Thoracic aorta (tissue), 2 donors: ENCODE measurements at places on chromosomes 12 and 14.

DNA sequence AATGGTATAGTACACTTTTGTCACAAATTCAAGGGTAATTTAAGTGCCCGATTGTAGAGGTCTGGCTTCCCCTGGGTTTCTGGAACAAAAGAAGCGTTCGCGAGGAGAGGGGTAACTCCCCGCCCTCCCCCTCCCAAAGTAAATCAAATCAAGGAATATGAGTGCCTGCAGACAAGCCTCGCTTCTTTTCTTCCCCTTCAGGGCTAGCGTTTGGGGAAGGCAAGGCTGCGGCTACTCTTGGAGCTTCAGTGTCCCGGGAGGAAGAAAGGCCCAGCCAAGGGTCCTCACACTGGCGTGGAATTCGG lies 456 bp upstream of the TMPO start:
- no peak for DNase-seq

DNA sequence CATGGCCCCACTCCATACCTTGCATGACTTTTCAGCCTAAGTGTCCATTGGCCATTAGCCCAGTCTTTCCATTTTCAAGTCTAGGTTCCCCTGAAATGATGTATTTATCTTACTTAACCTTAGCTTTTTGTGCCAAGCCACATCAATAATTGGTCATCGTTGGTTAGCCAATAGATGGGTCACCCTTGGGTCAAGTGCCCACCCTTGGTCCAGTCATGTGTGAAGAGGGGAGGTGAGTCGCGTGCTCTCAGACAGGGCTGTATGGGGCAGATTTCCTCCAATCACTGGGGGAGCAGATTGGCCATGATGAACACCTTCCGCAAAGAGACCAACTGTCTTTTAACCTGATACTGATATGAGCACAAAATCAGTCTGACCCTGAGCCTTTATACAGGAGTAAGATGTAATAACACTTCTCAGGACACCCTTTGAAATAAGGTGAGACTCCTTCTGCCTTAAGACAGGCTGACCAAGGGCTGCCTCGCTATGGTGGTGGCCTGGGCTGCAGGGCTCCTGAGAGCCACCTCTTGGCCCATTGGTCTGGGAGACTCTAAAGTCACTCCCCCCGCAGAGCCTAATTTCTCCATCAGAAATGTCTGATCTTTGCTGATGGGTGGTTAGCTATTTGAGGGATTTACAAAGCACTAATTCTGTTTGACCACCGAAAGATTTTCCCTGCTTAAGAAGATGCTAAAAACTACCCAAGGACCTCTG lies 143.2 kb downstream of the ZFP36L1 start:
- DNase-seq = no peak

DNA sequence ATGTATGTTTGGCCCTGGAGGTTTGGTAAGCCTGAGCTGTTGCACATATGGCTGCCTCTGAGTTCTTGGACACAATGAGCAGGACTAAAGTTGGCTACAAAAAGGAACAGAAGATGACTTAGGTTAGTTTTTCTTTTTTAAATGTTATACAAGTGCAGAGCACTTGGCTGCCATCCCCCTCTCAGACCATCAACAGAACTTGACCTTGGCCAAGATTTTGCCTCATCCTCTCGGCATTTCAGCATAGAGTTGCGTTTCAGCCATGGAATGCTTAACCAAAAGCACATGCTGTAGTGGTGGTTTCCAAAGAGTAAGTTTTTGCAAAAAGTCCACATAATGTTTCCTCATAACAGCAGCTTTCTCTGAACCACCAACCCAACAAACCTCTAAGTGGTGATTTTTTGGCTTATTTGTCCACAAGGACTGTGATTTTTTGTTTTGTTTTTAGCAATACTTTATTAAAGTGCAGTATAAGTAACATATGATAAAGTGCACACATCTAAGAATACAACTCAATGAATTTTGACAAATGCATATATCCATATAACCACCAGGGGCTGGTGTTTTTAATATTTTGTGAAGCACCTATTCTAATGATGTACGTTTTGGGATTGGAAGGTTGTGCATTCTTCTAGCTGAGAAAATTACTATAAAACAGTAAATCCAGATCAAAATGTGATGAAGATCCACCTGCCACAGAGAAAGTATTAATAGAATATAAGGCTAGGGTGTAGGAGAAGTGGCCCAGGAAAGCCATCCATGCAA lies 12.1 kb upstream of the GALNT16 start:
- no peak for DNase-seq

DNA sequence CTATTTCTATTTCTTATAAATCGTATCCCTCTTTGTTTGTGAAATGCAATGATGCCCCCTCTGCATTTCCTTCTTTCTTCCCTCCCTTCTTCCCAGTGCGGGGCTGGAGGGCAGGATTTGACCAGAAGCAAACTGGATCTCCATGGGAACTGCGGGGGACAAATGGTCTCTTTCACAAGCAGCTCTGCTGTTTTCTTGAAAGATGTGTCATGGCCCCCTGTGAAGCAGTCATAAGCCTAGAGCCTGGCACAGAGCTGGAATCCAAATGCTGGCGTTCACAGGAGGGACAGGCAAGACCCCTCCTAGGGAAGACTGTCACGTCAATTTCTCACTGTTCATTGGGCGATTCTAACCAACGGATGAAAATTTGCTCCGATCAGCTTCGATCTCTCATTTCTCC lies 203.5 kb upstream of the NOS1 start:
- no peak for DNase-seq

DNA sequence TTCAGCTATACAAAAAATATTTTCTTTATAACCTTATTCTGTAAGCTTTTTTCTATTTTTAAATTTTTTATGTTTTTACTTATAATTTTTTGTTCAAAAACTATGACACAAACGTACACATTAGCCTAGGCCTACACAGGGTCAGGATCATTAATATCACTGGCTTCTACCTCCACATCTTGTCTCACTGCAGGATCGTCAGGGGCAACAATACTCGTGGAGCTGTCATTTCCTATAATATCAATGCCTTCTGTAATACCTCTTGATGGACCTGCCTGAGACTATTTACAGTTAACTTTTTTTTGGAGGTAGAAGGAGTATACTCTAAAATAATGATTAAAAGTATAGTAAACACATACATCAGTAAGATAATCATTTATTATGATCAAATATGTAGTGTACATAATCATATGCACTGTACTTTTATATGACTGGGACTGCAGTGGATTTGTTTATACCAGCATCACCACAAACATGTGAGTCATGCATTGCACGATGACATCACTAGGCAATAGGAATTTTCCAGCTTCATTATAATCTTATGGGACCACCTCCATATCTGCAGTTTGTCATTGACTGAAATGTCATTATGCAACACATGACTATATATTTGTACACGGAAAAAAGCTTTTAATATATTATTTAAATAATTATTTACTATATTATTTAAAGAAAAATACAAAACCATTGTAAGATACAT lies 18.5 kb upstream of the PMCH start:
- DNase-seq = no peak

DNA sequence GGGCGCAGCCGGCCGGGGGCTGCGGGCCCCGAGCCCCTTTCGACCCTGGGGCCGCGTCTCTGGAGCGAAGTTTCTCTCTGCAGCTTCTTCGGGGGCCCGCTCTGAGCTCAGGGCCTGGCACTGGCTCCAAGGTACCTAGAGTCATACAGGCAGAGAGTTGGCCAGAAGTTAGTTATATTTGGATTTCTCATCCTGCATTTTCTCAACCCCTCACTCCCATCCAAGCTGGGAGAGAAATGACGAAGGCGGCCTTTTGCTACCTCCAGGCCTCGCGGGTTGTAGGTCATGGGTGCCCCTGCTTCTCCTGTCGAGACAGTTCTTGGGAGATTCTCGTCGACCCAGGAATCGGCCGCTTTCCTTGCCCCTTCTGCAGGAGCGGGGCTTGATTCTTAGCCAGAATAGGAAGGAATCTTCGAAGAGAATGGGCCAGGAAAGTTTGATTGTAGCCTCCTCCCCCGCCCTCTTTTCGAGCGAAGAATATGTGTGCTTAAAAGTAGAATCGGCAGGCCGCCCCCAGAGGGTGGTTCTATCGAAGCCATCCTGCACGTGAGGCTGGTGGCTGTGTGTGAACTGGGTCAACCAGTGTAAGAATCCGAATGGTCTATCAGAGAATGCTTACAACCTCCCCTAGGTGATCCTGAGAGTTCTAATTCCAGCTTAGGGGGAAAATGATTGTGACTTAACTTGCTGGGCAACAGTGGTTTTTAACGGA lies 785 bp downstream of the MLEC start:
- no peak for DNase-seq

DNA sequence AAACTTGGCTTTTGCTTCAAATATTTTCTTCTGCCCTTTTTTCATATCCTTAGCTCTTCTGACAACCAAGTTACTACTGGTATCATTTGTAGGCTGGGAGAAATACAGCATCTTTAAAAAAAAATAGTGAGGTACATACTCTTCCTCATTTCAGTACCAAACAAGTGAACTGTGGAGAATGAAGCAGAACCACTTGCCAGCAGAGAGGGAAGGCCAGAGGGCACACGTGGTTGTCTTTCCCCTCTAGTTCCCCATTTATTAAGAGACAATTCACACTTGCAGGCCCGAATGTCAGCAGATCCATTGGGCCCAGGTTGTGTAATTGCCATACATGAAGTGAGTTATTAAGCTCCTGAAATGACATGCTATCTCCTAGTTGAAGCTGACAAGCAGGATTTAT lies 3.2 kb downstream of the SUSD6 start:
- no peak for DNase-seq

DNA sequence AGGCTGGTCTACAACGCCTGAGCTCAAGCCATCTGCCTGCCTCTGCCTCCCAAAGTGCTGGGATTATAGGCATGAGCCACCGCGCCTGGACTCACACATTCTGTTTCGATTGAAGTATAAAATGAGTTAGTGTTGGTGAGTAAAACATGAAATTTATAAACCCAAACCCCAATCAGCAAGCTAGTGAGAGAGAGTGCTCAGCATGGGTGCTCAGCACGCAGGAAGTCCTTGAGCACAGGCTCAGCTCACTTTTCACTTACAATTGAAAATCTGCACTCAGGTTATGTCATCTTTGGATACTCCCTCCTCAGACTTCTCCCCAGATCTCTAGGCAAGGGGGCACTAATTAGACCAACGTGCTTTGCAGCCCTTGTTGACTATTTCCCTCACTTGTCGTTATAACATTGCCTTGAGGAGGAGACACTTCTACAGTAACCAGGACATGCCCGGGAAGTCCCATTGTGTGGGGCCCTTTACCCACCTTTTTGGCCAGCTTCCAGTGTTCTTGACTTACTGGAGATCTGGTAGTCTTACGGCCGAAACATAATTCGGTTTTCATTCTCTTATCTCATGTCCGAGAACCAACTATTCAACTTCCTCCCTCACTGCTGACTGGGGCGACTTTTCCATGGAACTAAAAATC lies 68.5 kb upstream of the AMN1 start:
- no peak for DNase-seq

DNA sequence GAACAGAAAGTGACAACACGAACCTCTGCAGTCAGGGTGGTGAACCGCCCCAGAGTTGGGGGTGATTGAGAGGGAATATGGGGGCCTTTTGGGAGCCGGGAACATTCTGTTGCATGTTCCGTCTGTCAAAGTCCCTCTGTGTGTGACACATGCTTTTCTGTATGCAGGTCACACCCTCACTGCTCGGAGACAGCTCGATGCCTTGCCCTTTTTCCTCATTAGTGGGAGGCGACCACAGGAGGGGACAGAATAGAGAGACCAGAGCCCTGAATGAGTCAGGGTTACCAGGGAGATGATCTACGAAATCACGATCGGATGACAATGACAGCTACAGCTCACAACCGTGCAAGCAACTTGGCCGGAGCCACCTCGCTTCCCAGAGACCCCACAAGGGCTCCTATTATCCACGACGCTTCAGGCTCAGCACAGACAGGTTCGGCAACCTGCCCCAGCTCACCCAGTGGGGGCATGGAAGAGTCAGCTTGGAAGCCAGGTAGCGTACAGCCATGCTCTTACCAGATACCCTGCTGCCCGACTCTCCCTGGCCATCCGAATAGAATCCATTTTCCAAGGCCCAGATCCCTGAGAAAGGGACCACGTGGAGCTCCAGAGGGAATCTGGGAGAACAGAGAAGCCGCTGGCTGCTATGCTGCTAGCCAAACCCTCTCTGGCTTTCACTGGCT lies 38.8 kb downstream of the TESC start:
- no peak for DNase-seq

DNA sequence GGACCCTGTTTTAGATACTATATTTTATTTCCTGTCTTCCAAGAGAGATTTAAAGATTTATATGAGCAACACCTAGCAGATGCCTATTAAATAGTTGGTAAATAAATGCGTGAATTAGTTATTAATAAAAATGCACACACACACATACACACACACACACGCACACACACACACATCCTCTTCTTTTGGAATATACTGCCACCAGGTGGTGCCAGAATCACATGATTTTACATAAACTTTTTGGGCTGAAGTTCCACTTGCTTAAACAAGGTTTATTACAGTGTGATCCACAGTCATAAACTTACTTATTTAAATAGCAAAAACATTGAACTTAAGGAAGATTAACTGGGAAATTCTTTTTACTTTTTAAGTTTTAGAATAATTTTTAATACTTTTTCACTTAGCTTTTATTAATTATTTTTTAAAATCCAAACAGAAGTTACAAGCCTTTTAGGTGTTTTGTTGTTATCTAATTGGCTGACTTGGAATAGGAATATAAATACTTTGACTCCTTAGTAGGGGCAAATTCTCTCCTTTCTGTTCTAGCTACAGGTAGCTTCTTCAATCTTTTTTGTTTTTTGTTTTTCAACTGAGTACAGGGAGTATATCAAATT lies 17.5 kb downstream of the RAD51B start:
- DNase-seq = no peak
